NCI-H1092 treated with DMSO at 0.1 percent for 48 hours (cell line): ENCODE measurements at places on chromosomes 12 and 14.

DNA sequence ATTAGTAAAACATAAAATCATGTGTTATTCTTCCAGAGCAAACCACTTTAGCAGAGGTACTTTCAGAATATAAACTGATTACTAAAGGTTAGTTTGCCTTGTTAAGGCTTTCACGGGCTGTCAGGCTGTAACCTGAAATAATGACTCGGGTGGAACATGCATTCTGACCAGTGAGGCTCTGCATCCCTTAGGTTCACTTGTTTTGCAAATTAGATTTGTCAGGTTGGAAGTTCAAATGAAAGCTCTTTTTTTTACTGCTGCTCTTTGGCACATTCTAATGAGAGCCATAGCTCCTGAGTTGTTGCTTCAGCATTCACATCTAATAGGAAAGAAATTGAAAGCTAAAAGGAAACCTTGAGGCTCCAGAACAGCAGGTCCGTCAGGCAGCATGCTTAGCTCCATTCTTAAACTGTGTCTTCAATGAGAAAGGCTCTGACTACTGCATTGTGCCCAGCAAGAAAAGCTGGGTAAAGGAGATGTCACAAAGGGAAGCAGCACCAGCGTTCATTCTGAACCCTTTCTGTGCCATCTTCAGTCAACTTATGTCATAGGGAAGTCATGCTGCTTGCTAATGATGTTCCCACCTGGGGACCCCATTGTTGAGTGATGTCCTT, 445.5 kb upstream of the FBXO33 start:
- no peak for DNase-seq

- DNase-seq: no peak
These were observed 3.7 kb downstream of the SIVA1 start for GRCh38 chr14:104756477-104757237.

GRCh38 chr14:23173031-23173430, 10.4 kb downstream of the SLC7A8 start:
- no peak for DNase-seq

- no peak for DNase-seq
These were observed 2.4 kb downstream of the KRT76 start for GRCh38 chr12:52774629-52775250.

DNA sequence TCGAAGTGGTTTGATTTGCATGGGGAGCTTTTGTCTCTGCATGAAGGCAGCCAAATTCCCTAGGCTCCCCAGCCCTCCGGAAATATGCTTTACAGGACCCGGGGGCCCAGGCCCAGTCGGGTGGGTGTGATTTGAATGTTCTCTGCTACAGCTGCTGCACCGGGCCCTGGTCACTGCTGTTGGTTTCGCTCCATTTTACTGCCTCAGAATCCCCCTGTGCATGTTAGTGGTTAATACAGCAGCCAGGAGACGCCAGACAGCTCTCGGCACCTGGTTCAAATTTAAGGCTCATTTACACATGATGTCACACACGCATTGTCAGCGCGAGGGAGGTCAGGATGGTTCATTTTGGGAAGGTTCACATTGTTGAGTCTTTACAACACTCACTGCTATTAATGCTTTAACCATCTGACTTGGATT, 99.6 kb downstream of the SLC38A6 start:
- DNase-seq: no peak

DNA sequence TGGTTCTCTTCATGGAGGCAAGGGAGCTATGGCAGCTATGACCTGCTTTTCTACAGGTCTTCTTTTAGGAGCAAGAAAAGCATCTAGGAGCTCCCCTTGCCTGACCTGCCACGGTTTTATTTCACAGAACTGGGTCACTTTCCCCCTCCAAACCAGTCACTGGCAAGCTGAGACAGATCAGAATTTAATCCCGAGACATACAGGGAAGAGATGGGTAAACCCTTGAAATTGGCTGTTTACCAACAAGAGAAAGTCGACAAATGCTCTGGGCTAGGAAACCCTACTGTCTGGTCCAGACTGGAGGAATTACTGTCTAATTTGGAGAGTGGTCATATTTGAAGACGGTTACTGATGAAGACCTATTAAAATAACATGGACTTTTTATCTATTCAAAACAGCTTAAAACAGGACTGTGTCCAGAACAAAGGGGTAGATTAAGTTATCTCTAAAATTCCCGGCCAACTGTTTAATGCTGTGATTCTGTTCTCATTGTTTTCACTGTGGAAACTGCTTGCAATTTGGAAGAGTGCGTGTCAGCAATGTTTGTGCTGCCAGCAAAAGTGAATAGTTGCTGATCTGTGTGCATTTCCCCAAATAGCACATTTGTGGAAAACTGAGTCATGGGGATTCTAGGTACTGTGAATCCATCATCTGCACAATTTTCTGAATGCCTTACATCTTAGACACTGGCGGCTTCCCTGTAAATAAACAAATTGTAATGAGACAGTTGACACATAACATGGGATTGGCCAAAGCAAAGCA, 73.4 kb upstream of the EEA1 start:
- no peak for DNase-seq
